Stimulated activated CD4-positive, alpha-beta T cell treated with anti-CD3 and anti-CD28 coated beads, Interleukin-2, amount 100 ng/mL, for 48 hours (primary cell): ENCODE measurements at places on chromosomes 7 and 10.

DNA sequence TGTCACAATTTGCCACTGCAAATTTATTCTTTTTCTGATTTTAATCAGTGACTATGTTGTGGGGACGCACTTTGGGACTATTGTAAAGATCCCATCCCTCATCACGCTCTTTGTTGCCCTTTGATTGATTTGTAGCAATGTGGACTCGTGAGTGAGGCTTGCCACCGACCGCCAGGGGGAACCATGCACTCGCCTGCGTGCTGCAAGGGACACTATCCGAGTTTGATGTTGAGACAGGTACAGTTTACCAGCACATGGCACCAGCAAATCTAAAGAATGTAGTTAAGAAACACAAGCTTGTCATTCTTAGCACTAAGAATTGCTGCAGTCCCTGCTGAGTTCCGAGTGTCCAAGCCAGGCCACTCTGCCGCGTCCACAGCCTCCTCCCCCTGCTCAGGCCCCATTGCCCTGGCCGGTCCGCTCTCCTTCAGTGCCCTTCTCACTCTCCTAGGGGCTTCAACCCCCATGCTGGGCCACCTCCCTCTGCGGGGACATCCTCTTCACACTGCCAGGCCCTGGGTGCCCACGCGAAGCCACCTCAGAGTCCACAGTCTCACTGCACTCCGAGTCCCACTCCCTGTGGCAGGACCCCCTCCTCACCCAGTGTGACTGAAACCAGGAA lies 2.0 kb upstream of the SFTPA2 start:
- DNase-seq = peak; percentile 56

- DNase-seq = no peak
These were observed 61.3 kb downstream of the RBM33 start for GRCh38 chr7:155705623-155706360.

- no peak for DNase-seq
These were observed 23.3 kb upstream of the ASCC1 start for GRCh38 chr10:72239409-72239808.

- no peak for DNase-seq
These were observed 41.8 kb downstream of the NCAPG2 start for GRCh38 chr7:158662610-158663427.

GRCh38 chr7:139855498-139856270 lies 26.6 kb downstream of the TBXAS1 start:
- DNase-seq = no peak

DNA sequence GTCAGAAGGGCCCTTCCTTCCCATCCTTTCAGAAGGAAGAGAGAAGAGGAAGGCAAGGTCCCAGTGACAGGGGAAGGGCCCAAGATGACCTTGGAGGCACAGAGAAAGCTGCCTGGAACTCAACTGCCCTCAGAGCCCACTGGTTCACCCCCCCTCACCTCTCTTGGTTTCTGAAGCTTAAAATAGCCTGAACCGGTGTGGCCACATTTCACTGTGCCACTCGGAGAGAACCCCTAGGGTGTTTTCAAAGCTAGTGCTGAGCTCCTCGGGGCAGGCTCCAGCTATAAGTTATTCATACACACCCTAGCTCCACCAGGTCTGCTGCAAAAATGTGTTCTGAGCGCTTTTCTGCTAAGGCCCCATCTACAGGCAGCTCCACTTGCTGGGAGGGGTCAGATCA lies 60.9 kb upstream of the ADRB1 start:
- no peak for DNase-seq

- DNase-seq = no peak
These were observed 184.5 kb upstream of the INHBA start for GRCh38 chr7:41887416-41887815.

GRCh38 chr7:111229916-111230315 lies 139.0 kb downstream of the LRRN3 start:
- DNase-seq = no peak

DNA sequence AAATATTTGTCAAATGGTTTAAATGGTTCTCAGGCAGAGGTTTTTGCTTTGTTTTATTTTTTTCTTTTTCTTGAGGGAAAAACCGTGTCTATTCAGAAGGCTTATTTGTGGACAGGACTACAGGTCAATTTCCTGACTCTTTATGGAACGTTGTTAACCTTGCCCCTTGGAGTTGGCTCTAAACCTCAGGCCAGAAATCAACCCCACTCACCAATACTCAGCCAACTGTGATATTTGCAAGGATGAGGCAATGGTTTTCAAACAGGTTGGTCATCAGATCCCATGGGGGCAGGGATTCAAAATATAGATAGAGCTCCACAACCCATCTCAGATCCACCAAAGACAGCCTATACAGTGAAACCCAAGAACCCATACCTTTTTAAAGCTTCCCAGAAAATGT lies 10.2 kb downstream of the PDLIM1 start:
- no peak for DNase-seq

GRCh38 chr10:78455811-78456210 lies 422.1 kb downstream of the RPS24 start:
- DNase-seq = no peak

DNA sequence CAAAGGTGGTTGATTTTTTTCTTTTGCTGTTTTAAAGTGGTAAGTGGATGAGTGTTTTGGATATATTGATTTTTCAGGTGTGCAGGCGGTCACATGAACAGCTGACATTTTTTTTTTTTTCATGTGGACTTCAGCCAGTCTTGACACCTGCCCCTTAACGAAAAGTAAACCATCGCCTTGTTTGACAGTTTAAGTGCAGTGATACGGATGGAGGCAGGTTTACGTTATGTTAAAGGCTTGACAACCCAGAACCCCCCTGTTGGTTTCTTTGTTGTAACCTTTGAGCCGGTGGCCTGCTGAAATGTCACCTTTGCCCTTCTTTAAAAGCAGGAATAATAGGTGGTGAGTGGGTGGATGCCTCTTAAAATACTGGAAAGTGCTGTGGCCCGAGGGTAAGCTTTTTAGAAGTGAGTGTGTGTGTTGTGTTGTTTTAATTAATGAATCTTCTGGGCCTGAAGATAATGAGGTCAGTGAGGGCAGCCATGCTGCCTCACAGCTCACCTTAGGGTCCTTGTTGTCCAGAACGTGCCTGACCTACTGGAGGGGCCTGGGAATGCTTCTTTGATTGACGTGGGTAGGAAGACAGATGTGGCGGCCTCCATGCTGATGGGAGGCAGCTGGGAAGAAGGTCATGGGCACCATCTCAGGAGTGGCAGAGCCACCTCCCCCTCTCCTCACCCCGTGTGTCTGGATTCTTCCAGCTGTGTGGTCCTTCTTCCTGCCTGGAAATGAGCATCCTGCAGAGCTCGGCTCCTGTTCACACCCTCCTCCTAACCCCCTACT lies 69.8 kb downstream of the TCF7L2 start:
- no peak for DNase-seq

DNA sequence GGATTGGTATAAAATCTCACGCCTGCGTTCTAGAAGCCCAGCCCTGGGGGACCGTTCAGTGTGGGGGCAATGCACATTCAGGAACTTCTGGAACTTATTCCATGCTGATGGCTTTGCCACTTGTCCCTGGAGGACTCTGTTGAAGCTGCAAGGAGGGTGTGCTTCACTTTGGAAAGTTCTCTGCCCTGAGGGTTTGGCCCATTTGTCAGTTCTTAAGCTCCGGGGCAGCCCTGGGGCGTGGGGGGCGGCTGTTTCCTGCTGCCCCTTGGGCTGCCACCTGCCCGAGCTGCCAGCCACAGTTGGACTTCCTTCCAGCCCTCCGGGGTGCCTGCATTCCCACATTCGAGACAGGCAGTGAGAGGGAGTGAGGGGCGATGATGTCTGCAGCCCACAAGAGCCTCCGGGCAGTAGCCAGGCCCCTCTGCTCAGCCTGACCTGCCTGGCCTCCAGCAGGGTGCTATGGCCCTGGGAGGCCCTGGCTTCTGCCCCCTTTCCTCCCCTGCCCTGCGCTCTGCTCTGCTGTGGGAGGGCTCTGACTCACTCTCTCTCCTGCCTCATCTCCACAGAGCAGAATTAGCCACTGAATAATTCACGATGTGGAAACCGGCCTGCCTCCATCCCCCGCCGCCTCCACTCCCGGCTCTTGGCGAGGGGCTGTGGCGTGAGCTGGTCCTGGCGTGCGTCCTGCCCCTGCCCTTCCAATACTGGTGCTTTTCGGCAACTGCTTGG lies 1.9 kb downstream of the TTYH3 start:
- DNase-seq = peak; percentile 23

DNA sequence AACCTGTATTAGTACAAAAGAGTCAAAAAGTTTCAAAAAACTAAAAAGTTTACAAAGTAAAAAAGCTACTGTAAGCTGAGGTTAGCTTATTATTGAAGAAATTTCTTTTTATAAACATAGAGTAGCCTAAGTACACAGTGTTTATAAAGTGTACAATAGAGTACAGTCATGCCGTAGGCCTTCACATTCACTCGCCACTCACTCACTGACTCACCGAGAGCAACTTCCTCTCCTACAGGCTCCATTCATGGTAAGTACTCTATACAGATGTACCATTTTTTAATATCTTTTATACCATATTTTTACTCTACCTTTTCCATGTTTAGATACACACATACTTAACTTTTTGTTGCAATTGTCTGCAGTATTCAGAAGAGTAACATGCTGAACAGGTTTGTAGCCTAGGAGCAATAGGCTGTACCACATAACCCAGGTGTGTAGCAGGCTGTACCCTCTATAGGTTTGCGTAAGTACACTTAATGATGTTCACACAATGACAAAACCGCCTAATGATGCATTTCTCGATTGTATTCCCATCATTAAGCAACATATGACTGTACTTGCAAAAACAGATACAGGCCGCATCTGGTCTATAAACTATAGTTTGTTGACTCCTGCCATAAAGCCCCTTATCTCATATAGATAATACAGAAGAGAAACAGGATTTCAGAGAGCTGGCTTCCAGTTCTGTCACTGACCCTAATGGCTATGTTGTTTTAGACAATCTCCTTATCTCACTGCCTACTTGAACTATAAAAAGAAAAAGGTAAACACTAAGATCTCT lies 438.8 kb downstream of the HTR7 start:
- DNase-seq = no peak

GRCh38 chr10:133056651-133057178 lies 31.0 kb upstream of the ADGRA1 start:
- DNase-seq = no peak

DNA sequence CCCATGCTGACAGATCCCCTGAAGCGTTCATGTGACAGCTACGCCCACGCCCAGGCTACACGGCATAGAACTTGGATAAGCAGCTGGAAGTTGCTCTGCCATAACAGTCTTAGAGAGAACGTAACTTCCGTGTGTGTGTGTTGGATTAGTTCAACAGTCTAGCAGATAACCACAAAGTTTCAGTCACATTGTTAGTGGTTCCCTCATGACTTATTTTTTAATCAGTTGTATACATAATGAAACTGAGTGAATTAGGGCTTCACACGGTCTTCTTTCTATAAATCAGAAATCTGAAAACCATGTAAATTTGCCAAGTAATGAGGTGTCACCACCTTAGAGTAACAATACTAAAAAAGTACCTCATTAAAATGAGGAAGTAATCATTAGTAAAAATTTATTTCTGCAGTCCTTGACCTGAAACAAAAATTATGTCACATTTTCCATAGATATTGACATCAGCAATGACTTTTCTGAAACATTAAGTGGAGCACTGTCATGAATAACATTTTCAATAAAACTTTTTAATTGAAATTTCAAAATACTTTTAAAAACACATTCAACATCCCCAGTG lies 21.7 kb upstream of the MACC1 start:
- no peak for DNase-seq

DNA sequence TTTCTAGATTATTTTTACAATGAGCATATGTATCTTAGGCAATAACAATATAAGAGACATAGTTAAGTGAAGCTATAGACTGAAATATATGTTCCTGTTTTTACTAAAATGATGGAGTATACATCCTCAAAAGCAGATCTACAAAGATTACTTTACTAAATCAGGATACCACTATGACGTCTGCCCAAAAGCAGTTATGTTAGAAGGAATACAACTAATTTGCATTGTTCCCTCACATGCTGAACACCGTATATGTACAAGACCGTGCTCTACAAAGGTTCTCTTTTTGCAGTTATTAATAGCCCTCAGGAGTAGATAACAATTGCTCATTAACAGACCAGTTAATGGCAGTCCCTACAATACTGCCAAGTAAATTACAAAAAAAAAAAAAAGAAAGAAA lies 137.5 kb downstream of the CD36 start:
- no peak for DNase-seq
